Amygdala (tissue), 56 donors: ENCODE measurements at places on chromosomes 13 and 19.
A peak's percentile ranks its signal among the peaks of the same experiment; 100 is the strongest.

DNA sequence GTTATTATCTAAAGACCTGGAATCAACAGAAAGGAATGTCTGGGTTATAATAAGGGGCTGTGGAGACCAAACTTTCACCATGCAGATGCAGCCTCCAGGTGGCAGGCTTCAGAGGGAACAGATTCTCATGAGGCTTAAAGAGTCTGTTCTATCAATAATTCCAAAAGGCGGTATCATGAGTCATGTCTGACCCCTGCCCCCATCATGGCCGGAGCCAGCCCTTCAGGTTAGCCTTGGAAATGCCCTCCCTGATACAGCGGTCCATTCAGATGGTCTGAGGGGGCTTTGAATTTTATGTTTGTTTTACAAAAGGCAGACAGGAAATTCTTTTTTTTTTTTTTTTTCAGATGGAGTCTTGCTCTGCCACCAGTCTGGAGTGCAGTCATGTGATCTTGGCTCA, 21.7 kb upstream of the LAMP1 start:
- no peak for DNase-seq

GRCh38 chr13:33441015-33441414, 155.5 kb upstream of the STARD13 start:
- no peak for DNase-seq

GRCh38 chr19:6239401-6239844, 40.4 kb downstream of the MLLT1 start:
- no peak for DNase-seq

GRCh38 chr13:34466301-34466700, 475.8 kb upstream of the NBEA start:
- DNase-seq, result no peak

- DNase-seq, result no peak
Observed at GRCh38 chr19:18666784-18667183, 16.7 kb upstream of the CRTC1 start.

- no peak for DNase-seq
Observed at GRCh38 chr19:31271306-31271911, 77.8 kb downstream of the TSHZ3 start.

DNA sequence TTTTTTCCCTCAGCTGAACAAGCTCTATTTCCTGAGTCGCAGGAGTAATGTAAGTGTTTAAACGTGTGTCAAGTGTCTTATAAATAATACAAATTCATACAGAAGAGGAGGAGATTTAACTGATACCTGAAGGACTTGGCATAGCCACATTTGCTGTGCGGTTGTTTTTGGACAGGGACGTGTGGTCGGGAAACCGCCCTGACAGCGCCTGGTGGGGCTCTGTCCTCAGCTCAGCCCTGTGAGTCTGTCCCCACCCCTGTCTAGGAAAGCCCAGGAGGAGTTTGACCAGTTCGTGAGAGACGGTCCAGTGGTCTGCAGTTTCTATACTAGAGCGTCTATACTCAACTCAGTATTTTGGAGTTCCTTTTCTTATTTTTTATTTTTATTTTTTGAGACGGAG, 16.7 kb downstream of the ZIC2 start:
- no peak for DNase-seq

- DNase-seq, result peak; percentile 32
Observed at GRCh38 chr19:43639519-43640423, at the start of gene CADM4. CADM4 (minus strand) TSS chr19:43639850; CDS start chr19:43639790, 60 bp downstream.

GRCh38 chr13:106561551-106562170, 6.3 kb downstream of the ARGLU1 start:
- no peak for DNase-seq

DNA sequence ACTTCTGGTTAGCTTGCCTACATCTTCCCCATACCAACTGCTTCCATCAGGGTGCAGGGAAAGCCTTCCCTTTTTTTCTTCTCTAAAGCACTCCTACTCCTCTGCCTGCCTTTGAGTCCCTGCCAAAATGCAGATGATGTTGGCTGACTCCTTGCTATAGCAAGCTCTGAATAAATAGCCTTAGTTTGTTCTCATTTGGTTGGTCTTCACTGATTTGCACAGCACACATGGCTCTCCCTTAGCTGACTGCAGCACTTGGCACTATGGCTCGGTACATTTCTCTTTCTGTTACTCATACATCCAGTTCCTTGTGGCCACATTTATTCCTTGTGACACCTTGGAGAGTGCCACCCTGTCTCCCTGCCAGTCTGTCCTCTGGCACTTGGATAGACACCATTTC, 249.8 kb downstream of the DCLK1 start:
- no peak for DNase-seq
